ENCODE measurements at places on chromosomes 6 and 20. TPM values are rescaled to one million over a fixed set of nuclear protein-coding genes. Genes with fewer than 3 reads are reported as not detected.
A peak's percentile ranks its signal among the peaks of the same experiment; 100 is the strongest.

The OGFR gene
- total RNA-seq: 16.4 TPM

The LST1 gene
- 5.4 TPM for total RNA-seq

The FAM217A gene
- not detected for total RNA-seq

The RSPO3 gene
- 1.8 TPM for total RNA-seq

GRCh38 chr20:64001607-64002011 lies 20.7 kb downstream of the PRPF6 start:
- no peak for DNase-seq

DNA sequence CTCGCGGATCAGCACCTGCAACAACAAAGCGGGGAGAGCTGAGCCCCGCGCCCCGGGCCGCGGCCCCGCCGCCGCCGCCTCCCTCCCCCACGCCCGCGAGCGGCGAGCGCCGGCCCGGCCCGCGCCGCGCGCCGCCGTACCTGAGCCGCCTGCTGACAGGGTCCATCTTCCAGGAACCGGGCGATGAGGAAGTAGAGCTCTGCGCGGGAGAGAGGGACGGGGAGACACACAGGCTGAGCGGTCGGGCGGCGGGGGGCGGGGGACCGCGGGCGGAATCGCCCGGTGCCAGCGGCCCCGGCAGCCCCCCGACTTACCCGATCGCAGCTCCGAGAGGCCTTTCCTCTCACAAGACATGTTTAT lies 359 bp downstream of the PHIP start:
- DNase-seq: no peak

GRCh38 chr6:26553635-26554446 lies 15.7 kb downstream of the HMGN4 start:
- no peak for DNase-seq

DNA sequence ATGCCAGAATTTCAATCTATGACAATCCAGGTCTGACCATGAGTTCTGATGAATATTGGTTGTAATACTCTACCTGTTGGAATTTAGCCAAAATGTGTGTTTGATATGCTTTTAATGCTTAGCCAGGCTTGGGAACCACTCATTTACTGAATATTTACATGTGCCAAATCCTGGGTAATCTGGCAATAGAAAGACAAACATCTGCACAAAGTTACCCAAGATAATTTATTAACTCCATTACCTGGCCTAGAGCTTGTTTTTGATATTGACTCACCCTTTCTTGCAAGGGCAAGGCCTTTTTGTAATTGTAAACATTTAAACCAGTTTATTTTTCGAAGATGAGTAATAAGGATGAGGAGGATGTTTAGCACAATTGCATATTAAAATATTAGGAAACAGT lies 13.5 kb upstream of the CD2AP start:
- no peak for DNase-seq

DNA sequence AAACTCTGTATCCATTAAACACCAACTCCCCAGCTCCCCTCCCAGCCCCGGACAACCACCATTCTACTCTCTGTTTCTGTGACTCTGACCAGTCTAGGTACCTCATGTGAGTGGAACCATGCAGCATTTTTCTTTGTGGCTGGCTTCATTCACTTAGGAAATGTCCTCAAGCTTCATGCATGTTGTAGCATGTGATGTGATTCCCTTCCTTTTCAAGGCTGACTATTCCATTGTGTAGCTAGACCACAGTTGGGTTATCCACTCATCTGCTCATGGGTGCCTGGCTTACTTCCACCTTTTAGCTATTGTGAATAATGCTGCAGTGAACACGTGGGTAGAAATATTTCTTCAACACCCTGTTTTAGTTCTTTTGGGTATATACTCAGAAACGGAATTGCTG lies 8.8 kb upstream of the BPHL start:
- no peak for DNase-seq

- peak; percentile 93 for DNase-seq
Observed at GRCh38 chr6:158559895-158560835, at the start of gene TMEM181. TSS of gene TMEM181 (plus strand) at chr6:158560091. CDS start at chr6:158560225, 134 bp downstream.

- DNase-seq: no peak
Observed at GRCh38 chr20:58340151-58340550, 30.6 kb downstream of the RAB22A start.

DNA sequence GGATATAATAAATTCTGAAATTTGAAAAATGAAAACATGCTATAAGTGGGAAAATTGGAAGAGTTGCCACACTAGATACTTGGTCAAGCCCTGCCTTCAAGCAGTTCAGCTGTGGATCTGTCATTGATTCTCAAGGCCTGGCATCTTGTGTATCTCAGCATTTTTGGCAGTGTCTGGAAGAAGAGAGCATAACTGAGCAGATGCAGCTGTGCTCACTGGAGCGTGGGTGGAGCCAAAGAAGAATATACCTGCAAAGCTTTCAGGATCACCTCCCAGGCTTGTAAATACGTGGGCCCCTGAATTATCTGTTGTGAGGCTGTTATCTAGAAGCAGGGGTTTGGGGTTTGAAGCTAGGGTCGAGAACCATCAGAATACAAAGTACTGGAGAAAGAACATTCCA lies 31.3 kb upstream of the CHD6 start:
- no peak for DNase-seq

DNA sequence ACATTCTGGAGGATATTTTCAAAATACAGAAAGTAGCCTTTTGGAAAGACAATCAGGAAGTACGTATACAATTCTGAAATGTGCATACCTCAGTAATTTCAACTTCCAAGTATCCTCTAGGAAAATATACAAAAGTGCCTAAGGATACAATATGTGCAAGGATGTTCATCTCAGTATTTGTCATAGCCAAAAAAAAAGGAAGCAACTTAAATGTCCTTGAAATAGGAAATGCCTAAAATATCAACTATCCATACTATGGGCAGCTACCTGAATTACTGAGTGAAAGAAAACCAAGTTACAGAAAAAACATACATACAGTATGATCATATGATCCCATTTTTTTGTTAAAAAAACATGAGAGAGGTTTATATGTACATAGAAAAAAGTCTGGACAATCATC lies 1.5 kb downstream of the PPIL1 start:
- no peak for DNase-seq

GRCh38 chr6:3888153-3888957 lies 39.2 kb downstream of the FAM50B start:
- no peak for DNase-seq

DNA sequence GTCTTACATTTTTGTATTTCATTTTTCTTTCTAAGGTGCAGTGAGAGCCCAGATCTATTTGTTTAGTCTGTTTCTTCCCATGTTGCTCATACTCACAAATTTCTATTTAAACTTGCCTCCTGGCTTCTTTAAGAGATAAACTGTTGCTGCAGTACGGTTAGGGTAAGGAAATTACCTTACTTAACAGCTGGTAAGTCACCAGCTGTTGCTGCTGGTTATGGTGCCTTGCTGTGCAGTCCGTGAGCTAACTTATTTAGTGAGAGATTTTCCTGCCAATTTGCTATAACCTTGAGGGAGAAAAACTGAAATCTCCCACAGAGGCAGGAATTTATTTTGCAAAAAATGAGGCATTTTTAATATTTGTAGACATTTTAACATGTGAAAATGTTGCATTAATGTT lies 261.0 kb downstream of the UST start:
- DNase-seq: no peak

GRCh38 chr6:100426241-100426640 lies 38.5 kb downstream of the SIM1 start:
- no peak for DNase-seq

- DNase-seq: no peak
Observed at GRCh38 chr6:5582762-5583161, 321.4 kb downstream of the FARS2 start.

Data from cardiac septum (tissue), 1 donor.